Chondrocyte (in vitro differentiated cells): ENCODE measurements at places on chromosomes 4 and X.

- H3K36me3 ChIP-seq, result no peaks in the 10 kb centered on the region
- peak overlapping the region; percentile 74 for H3K27ac ChIP-seq
- H3K4me3 ChIP-seq, result no peak overlapping the region
- H3K27me3 ChIP-seq, result no peaks in the 10 kb centered on the region
- H3K4me1 ChIP-seq, result peaks cover 28% of the 10 kb centered on the region
These were observed 27.1 kb downstream of the FHIP1A start for GRCh38 chr4:151436093-151436518.

- H3K27me3 ChIP-seq, result no peaks in the 10 kb centered on the region
- H3K36me3 ChIP-seq, result peaks cover 2% of the 10 kb centered on the region
- DNase-seq, result no peak
- H3K4me1 ChIP-seq, result peaks cover 21% of the 10 kb centered on the region
- H3K4me3 ChIP-seq, result no peak overlapping the region
These were observed 26.4 kb upstream of the ARSJ start for GRCh38 chr4:114005569-114006442.

DNA sequence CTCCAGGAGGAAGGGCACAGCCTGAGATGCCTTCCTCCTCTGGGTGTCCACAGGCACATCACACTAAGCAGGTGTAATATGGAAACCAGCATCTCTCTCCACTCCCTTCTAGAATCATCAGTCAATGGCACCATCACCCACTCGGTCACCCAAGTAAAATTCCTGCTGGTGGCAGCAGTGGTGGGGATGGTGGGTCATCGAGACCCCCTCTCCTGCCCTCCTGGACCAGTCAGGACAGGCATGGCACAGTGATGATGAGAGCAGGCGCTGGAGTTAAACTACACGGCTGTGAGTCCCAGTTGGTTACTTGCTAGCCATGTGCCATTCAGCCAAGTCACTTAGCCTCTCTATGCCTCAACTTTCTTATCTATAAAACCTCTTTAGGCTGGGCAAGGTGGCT, 42.5 kb downstream of the SCD5 start:
- H3K4me3 ChIP-seq, result no peak overlapping the region
- peaks cover 54% of the 10 kb centered on the region for H3K4me1 ChIP-seq
- DNase-seq, result no peak
- H3K36me3 ChIP-seq, result peaks cover 4% of the 10 kb centered on the region
- no peak overlapping the region for H3K27ac ChIP-seq

DNA sequence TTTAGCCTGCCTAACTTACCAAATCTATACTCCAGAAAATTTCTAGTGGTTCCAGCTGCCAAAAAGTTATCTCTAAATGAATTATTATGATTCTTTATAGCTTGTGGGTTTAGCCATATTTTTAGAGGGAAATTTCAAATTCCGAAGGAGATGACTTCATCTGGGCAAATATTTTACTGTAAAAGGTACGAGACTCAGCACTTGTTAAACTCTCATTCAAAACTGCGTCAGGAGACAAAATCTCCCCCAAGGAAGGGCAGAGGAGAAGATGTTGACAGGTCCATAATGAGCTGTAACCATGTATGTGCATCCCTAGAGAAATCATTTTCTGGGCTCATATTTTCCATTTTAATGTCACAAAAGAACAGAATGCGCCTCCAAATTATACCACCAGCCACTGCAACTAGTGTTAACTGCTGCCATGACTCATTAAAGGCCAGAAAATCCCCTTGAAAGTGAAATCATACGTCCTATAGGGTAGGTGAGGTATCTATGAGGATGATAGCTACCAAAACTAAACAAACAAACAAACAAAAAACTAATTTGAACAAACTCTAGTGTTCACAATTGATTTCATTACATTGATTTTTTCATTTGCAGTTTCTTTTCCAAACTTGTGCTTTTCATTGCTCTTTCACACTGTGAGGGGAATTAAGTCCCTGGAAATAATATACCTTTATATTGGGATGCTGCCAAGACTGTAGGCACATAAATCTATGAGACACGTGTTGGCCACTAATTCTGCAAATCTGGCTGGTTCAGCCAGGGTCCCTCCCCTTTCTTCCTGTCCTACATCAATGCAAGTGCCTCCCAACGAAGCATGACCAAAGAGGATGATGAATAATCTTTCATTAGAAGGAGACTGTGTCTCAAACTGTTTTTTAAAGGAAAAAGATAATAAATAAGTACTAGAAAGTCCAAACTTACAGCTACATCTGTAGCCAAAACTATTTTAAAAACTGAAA, 85.8 kb downstream of the ARHGAP6 start:
- H3K4me1 ChIP-seq, result peaks cover 8% of the 10 kb centered on the region
- H3K27me3 ChIP-seq, result no peaks in the 10 kb centered on the region
- peak overlapping the region; percentile 14 for H3K27ac ChIP-seq
- H3K36me3 ChIP-seq, result no peaks in the 10 kb centered on the region

DNA sequence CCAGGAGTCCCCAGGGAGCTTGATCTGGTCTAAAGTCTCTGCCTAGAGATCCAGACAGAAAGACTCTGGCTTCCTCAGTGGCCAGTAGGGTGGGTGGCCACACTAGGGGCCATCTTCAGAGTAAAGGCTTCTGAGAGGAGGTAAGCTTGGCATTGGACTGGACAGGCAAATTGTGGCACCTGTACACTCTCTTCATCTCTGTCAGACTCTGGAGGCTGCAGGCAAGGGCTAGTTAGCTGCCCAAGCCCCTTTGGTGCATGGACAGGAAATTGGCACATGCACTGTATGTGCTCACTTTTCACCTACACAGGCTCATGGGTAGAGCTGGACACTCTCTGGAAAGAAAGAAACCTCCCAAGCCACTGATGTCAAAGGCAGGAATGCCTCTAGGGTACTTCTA, 142.8 kb downstream of the PJA1 start:
- H3K36me3 ChIP-seq, result no peaks in the 10 kb centered on the region
- H3K4me3 ChIP-seq, result no peak overlapping the region
- H3K27me3 ChIP-seq, result no peaks in the 10 kb centered on the region
- no peak for DNase-seq
- H3K4me1 ChIP-seq, result peaks cover 21% of the 10 kb centered on the region
